ENCODE measurements at places on chromosomes 16 and 17. TPM values are rescaled to one million over a fixed set of nuclear protein-coding genes. Genes with fewer than 3 reads are reported as not detected.

NCBP3 gene
- total RNA-seq, result 29.1 TPM

NEK8 gene
- 4.3 TPM for total RNA-seq

OR1A1 gene
- not detected for total RNA-seq

CDRT4 gene
- total RNA-seq, result 2.2 TPM

TNFRSF17 gene
- not detected for total RNA-seq

DNA sequence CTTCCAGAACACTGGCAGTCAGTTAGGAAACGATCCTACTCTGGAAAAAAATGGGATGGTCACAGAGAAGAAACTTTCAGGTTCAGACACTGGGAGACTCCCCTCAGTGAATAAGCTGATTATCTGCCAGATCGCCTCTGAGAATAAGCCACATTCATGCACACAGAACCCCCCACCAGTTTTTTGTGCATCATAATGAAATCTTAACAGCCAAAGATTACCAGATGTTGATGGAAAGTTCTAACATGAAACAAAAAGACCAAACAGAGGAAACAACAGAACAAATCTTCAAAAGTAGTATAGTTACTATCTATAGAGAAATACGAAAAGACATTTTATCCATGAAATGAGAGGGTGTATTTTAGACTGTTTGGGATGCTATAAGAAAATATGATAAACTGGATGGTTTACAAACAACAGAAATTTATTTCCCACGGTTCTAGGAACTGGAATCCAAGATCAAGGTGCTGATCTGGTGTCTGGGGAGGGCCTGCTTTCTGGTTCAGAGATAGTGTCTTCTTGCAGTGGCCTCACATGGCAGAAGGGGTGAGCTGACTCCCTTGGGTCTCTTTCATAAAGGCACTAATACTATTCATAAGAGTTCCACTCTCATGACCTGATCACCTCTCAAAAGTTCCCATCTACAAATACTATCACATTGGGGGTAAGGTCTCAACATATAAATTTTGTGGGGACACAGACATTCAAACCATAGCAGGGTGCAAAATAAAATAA, 8.0 kb upstream of the AMZ2 start:
- no peak for DNase-seq

- no peak for DNase-seq
These were observed 211.9 kb downstream of the PRKCA start for GRCh38 chr17:66514227-66514806.

DNA sequence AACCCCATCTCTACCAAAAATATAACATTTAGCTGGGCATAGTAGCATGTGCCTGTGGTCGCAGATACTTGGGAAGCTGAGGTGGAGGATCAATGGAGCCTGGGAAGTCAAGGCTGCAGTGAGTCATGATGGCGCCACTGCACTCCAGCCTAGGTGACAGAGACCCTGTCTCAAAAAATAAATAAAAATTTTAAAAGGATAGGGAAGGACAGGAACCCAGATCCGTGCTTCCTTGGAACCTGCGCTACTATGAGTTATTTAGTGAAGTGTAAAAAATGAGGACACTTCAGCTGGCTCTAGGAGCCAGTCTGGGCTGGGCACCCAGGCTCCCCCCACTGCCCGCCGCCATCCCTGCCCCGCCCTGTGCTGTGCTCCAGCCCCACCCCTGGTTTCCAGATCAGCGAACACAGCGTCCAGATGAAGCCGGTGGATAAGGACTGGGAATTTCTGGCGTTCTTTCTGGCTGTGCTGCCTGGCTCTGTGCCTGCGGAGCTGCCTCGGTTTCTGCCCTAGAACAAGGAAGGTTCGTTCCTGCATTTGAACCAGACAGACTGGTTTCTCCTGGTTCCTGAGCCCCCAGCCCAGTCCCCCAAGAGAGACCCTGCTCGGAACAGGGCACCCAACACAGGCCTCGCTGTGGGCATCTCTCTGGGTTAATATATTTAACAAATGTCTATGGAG, 18.5 kb downstream of the PLLP start:
- DNase-seq, result no peak

- no peak for DNase-seq
These were observed 16.5 kb upstream of the EIF1 start for GRCh38 chr17:41672153-41672552.

DNA sequence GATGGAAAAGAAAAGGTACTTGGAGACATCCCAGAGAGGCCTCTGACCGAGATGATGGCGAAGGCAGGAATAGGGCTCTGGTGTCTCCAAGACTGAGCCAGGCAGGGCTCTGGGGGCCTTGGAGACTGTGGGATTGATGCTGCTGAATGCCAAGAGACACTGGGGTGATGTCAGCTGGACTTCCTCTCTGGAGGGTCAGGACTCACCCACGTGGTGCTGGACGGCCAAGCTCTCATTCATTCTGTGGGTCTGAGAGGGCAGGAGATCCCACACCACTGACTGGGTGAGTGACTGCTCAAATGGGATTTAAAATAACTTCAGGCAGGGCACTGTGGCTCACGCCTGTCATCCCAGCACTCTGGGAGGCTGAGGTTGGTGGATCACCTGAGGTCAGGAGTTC, 64.8 kb downstream of the NT5M start:
- no peak for DNase-seq

GRCh38 chr16:84360748-84361147, 7.6 kb upstream of the ATP2C2 start:
- DNase-seq, result no peak

DNA sequence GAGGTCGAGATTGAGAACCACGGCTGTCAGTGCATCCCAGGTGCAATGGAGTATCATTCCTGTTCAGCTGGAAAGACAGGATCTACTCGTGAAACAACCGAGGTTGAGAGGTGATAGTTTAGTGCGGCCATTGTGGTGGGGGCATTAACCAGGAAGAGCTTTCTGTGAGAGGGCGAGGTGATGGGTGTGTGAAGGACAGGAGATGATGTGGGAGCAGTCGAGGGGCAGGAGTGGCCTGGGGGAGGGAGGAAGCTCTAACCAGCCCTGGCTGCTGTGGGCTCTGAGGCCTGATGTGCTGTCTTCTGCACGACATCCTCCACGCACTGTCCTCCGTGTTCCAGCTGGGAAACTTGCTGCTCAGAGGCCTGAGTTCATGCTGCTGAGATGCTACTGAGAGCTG, 22.0 kb downstream of the GOSR2 start:
- no peak for DNase-seq

GRCh38 chr17:56658648-56659047, 65.1 kb downstream of the NOG start:
- no peak for DNase-seq

- no peak for DNase-seq
These were observed 120.3 kb downstream of the ANKRD11 start for GRCh38 chr16:89370081-89370511.
